ENCODE measurements at places on chromosomes 6 and 20.

DNA sequence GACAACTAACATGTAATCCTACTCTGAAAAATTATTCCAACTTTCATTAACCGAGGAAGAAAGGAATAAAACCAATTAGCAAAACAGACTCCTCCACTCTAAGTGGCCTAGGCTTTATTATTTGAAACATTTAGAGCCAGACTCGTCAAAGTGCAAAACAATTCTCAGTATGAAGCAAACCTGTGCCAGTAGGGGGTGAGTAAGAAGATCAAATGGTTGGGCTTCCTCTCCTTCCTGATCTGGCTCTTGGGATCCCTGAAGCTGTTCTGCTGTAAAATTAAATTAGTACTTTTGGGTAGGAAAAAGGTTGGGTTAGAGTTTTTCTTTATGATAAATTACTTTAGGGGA is 177.6 kb upstream of the MAN1A1 start:
- DNase-seq: no peak

GRCh38 chr20:58585753-58586540 is 65.1 kb upstream of the STX16 start:
- no peak for DNase-seq

DNA sequence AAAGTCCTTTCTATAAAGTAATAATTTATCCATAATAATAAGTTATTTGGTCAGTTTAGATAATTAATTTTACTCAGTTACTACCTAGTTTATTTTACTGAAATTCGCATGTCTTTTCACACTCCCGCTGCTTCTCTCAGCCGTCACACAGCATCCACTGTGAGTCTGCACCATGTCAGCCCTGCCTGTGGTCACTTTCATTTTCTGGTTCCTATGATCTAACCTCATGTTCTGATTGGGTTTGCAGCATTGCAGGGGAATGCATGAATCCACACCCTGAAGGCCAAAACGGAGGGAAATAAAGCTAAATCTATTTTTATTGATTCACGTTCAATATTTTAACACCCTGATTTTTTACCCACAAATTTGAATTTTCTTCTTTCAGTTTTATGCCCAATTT is 47.4 kb downstream of the PDE10A start:
- DNase-seq: no peak

GRCh38 chr6:27241443-27241842 is 6.1 kb upstream of the PRSS16 start:
- DNase-seq: no peak

- DNase-seq: no peak
Observed at GRCh38 chr6:4613381-4613780, 162.8 kb upstream of the CDYL start.

Measured in CD4-positive, alpha-beta memory T cell (primary cell).